ENCODE measurements at places on chromosomes 11 and 22.

DNA sequence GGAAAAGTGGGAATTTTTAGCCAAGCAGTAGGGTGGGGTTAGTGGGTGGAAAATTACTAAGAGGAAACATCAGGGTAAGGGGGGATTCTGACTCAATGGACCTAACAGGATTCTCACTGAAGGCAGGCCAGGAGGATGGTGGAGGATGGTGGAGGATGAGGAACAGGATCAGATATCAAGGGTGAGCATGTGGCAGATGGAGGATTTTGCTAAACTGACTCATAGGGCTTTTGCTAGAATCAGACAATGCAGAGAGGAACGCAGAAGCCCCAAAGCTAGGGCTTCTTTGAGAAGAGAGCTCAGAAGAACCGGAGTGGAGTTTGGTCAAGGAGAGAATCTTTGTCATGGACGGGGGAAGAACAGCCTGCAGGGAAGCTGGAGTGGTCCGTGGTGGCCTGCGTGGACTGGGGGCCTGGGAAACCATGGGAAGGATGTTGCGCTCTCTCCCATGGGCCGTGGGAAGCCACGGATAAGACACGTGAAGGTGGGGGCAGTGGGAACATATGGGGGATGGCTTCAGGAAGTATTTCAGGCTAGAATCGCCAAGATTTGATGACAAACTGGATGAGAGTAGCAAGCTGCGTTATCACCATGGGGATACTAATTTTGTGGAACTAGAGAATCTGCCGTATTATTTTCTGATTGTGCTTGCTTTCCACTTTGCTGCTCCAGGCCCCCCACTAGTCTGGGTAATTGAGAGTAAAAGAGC lies 165.2 kb downstream of the LDLRAD3 start:
- no peak for DNase-seq

DNA sequence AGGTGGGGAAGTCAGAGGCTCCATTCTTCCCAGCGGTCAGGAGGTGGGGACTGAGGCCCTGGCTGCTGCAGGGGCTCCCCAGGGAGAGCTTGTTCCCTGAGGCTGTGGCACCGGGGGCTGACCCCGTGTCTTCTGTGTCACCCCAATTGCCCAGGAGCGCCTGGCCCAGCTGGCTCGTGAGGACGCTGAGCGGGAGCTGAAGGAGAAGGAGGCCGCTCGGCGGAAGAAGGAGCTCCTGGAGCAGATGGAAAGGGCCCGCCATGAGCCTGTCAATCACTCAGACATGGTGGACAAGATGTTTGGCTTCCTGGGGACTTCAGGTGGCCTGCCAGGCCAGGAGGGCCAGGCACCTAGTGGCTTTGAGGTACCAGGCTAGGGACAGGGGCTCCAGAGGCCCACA lies 53.2 kb downstream of the MYO7A start:
- no peak for DNase-seq

DNA sequence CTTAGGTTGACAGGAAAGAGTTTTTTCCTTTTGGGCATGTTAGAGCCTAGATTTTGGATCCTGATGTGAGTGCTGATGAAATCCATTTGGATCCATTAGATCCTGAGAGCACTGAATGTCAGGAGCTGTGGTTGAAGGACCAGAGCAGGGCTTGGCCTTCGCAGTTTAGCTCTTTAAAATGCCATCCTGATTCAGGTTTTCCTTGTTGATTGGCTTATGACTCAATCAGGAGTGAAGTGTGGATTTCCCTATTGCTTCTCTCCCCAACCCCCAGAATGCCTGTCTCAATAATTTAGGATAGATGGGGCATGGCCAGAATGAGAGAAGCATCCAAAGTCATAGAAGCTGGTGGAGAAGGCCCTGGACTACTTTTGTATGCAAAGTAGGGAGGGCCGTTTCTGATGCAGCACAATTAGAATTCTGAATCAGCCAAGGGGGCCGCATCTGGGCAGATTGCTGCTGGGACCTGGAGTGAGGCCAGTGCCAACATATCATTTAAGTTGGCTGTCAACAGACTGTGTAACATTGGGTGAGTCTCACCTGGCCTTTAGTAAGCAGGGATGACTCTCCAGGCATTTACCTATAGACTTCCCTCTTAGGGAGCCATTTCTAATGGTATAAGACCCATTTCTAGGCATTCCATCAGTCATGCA lies 80.5 kb downstream of the TEAD1 start:
- no peak for DNase-seq

DNA sequence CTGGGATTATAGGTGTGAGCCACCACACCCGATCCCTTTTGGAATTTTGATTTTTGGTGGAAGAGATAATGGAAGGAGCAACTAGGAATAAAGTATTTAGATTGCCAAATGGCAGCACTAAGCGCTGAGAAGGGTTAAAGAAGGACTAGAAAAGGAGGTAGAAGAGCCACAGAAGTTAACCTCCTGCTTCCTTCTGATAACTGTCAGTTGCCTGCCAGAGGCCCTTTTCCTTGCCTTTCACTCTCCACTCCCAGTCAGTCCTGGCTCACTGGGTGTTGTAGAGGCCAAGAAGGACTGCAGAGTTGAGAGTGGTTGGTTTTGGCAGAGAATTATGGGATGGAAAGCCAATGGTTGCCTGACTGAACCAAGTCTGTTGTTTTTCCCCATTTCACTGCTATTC lies 19.3 kb downstream of the ZC3H12C start:
- DNase-seq: no peak

DNA sequence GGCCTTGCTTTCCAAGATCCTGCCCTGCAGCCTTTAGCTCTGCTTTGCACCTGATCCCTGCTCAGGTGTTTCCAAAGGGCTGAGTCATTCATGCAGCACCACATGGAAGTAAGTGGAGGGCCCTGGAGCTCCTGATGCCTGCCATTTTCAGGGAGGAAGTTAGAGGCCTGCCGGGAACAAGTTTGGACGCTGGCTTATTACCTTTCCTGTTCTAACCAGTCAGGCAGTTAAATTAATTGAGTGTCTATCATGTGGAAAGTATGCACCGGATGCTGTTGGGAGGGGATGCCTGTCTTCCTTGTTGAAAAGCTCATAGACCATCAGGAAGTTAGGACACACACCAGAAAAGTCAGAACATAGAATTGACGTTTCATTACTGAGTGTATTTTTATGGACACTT lies 73.7 kb upstream of the PLET1 start:
- peak; percentile 8 for DNase-seq

DNA sequence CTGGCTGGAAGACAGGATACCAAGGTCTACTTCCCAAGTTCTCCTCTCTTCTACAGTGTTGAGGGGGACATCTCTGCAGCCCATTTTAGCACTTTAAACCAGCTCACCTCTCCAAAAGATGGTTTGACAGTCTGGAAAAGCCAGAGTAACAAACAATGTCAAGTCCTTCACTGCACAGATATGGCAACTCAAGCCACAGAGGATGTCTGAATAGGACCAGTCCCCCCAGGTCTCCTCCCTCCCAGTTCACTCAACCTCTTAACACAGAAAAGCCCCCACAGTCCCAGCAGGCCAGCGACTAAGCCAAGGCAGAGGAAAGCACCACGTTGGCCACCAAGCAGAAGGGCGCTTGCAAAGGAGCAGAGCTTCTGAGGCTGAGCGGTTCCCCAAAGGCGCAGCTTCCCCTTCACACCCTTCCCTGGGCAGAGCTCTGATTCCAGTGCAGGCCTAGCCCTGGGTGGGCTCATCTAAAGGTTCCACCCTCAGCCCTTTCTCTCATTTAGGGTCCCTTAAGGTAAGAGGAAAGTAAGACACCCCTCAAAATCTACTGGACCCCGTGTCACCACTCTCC lies 62.7 kb downstream of the PAK1 start:
- DNase-seq: peak; percentile 53

Data from suppressor macrophage (primary cell).